ENCODE measurements at places on chromosomes 11 and 22.

DNA sequence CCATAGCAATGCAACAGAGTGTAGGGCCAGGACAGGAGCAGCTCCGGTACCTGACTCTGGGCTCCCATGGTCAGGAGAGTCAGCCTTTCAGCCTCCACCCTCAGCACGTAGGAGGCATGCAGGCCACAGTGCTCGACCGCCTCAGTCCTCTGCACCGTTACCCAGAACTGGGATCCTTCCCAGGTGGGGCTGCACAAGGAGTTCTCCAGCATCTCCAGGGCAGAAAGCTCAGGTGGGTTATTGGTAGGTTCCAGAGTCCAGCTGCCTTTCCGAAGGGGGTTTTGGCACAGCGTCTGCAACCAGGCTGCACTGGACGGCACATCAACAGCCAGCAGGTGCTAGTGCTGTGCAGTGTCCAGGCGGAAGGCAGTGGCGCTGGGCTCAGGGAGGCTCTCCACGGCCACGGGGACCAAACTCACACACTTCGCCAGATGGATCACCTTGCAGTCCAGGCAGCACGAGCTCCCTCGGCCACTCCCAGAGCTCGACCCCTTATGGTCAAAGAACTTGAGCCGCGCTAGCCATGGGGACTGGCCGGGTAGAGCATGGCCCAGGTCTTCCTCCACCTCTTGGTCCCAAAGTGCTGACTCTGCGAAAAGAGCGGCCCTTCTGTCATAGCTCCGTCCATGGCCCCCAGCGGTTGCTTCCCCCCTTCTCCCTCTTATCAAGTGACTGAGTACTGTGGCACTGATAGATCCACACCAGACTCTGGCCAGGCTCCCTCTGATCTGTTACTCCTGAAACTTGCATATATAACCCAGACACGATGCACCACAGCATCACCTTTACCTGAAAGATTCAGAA is 6.9 kb upstream of the PHOX2A start:
- no peak for DNase-seq

- DNase-seq, result no peak
Observed at GRCh38 chr11:11408436-11409221, 55.6 kb upstream of the CSNK2A3 start.

GRCh38 chr11:16669799-16670415 is 68.5 kb upstream of the C11orf58 start:
- no peak for DNase-seq

- DNase-seq, result no peak
Observed at GRCh38 chr11:50412832-50413231, 380.2 kb downstream of the OR4C45 start.

DNA sequence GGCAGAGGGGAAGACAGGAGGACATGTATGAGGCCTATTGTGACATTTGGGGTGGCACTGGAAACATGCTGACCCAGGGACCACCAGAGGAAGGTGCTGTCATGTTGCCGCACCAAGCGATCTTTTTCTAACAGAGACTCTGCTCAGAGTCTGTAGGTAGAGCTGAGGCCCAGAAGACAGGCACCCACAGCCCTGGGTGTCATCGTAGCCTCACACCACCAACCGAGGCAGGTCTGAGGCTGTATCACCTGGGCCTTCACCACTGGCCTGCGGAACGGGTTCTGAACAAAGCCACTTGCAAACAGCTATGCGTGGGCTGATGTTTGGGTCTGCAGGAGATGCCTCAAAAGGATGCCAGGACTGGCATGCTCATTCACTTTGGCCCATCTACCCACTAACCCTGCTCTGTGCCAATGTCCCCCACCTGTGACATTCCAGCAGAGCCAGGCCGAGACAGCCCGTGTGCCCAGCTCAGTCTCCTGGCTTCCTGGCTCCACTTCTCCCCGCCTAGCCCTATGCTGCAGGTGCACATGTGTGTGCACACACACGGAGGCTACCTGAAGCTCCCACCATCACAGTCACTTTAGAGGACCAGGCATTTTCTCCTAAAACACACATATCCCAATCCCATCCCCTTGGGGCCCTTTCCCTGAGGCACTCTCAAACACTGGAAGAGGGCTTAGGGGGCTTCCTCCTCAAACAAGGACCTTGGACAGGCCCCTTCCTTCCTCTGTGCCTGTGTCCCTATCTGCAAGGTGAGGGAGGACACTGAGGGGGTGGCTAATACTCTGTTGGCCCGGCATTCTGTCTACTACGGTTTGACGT is 3.6 kb downstream of the TRIM29 start:
- DNase-seq, result no peak

- peak; percentile 64 for DNase-seq
Observed at GRCh38 chr22:30605449-30606110, 1.4 kb upstream of the TCN2 start.

- no peak for DNase-seq
Observed at GRCh38 chr11:71432761-71433647, 15.2 kb downstream of the DHCR7 start.

DNA sequence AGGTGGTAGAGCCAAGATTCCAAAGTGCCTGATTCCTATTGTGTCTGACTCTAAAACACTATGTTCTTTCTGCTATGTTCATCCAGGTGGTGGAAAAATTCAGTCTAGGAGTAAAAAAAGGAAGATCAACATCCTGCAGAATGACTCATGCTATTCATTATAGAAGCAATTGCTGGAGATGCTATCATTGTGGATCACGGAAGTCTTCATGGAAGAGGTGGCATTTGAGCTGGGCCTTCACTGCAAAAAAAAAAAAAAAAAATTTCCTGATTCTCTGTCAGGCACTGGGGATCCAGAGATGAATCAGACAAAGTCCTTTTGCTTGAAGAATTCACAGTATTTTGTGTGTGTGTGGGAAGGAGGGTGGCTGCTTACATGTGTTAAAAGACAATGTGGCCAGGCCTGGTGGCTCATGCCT is 1.4 kb upstream of the UVRAG start:
- DNase-seq, result no peak

- DNase-seq, result peak; percentile 23
Observed at GRCh38 chr22:32926600-32926999, 125.1 kb downstream of the TIMP3 start.

GRCh38 chr11:117583063-117583801 is 213.8 kb downstream of the DSCAML1 start:
- no peak for DNase-seq

DNA sequence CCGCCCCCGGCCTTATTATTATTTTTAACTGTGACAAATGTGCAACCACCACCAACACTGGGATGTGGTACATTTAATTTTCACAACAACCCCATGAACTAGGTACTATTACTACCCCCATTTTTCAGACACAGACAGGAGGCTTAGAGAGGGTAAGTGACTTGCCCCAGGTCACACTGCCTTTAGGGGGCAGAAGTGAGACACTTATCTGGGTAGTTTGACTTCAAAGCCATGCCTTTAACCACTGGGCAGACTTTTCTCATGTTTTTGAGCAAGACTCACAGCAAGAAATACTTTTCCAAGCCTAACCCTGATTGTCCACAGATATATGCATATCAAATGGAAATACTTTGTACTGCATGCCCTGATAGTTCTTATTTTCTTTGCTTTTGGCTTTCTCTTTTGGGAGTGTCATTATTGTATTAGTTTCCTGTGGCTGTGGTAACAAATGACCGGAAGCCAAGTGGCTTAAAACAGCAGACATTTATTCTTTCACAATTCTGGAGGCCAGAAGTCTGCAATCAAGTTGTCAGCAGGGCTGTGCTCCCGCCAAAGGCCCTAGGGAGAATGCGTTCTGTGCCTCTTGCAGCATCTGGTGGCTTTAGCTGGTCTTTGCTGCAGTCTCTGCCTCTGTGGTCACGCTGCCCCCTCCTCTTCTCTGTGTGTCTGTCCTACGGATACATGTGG is 110.8 kb downstream of the GRIK4 start:
- no peak for DNase-seq

DNA sequence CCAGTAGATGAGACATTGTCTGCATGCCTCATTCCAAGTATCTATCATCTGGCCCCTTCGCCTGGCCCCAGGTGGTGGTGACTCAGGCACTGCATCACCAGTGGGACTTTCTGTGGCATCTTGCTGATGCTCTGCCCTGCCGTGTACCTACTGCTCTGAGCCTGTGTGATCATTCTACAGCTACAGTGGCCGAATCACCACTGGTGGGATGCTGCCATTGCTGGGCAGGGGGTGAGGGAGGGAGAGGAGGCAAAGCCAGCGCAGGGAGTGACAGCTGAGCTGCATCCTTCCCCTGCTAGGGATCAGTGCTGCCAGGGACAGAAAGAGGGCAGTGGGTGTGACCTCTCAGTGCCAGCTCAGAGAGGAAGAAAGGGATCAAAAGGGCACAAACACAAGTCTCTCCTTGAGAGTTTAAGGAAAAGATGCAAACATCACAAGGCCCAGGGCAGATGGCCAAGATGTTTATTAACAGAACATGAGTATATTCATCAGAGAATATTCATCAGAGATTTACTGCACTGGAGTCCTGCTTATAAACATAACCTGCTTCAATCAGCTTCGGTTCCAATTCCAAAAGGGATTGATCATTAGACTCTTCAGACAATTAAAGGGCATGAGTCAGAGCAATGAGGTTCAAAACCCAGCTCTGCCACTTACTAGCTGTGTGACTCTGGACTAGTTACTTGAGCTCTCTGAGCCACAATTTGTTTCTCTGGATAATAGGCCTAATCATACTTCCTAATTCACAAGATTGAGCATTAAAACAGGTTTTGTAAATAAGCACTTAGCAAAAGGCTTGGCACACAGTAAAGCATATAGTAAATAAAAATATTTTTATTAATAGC is 109.8 kb downstream of the NAT10 start:
- peak; percentile 90 for DNase-seq

DNA sequence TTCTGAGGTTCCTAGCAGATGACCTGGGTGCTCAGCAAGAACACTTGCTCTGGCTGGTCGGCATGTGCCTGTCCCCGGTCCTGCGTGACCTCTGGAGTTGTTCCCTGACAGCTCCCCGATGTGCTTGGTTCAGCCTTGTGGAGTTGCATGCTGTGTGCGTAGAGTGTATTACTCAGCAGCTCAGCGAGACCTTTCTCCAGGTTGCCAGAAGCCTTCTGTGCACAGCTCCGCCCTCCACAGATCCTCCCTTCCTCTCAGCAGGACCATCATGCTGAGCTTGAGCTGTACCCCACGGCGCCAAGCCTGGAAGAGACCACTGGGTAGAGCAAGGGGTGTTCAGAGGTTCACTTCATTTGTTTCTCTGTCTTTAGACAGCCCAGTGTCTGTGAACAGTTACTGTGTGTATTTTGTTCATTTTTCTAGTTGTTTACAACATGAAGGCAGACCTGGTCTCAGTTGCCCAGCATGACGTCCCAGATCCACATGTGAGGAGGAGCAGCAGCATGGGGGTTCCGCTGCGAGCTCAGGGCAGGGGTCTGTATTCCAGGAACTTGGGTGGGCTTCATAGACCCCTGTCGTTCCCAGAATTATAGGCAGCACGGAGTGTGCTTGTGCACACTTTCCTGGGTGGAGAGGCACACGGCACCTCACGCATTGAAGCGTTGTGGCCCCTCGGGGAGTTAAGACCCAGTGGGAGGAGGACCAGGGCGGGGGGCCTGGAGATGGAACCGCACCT is 148.6 kb downstream of the IGLL1 start:
- no peak for DNase-seq

- DNase-seq, result no peak
Observed at GRCh38 chr11:492427-493226, 14.4 kb downstream of the RNH1 start.

GRCh38 chr11:4134806-4135205 is 40.2 kb downstream of the RRM1 start:
- DNase-seq, result no peak

- no peak for DNase-seq
Observed at GRCh38 chr11:117855912-117856651, 20.4 kb downstream of the FXYD6 start.

DNA sequence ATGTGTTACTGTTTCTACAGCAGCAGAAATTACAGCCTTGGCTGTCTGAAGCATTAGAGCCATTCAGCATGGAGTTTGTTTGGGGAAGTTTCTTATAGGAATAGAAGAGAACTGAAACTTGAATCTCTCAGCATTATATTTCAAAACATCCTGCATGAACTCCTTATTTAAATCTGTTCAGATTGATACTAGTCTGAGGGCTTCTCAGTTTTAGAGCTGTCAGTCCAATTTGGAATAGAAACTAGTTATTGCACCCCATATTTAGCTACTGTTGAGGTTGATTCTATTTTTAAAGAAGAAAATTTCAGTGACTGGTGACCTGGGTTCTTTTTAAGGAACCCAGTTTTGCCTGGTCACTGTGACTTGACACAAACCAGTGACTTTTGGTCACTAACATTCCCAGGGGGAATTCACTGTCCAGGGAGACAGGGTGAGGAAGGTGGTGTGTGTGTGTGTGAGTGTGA is 126.0 kb upstream of the TTC12 start:
- no peak for DNase-seq

GRCh38 chr22:32858121-32858703 is 56.7 kb downstream of the TIMP3 start:
- no peak for DNase-seq

DNA sequence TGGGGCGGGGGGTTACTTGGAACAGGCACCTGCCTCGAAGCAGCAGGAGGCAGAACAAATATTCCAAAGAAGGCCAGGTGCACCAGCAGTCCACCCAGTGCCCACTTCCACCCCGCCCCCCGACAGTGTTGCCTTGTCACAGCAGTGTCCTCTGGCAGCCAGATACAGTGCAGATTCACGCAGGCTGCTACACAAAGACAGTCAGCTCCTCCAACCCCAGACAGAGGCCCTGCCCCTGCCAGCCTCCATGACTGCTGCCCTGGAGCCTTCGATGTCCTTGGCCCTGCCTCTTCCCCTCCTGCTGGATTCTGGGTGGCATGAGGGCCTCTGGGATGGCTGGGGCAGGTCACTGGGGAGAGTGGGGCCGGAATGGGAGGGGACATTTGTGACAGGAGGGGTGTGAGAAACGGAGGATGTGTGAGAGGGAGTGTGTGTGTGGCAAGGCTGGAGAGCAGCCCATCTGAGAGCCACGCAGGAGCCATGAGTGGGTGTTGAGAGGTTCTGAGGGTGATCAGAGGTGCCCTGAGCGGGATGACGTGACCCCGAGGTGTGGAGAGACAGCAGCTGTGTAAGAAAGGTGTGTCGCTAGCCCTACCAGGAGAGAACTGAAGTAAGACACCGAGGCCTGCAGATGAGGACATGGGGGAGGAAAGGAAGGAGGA is 173.7 kb downstream of the CEP164 start:
- DNase-seq, result no peak

GRCh38 chr11:30017445-30017895 is 640 bp upstream of the KCNA4 start:
- DNase-seq, result no peak

DNA sequence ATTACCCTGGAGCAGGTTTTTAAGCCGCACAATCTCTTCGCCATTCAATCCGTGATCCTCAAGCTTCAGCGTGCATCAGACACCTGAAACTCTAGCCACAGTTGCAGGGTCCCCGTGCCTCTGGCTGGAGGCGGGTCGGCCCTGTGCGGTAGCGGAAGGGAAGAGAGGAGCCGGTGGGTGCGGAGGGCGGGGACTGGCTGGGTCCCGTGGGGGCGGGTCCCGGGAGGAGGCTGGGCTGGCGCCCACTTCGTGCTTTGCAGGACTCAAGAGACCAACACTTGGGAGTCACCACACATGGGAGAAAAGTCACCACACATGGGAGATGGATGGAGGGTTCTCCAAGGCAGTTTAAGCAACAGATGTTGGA is 772 bp downstream of the C22orf15 start:
- peak; percentile 77 for DNase-seq

- DNase-seq, result no peak
Observed at GRCh38 chr11:44149651-44150050, 54.2 kb downstream of the EXT2 start.

- DNase-seq, result peak; percentile 45
Observed at GRCh38 chr11:67408437-67409200, 4.7 kb downstream of the TBC1D10C start.
